ENCODE measurements at places on chromosomes 16 and 17.

- DNase-seq: no peak
These were observed 69.4 kb downstream of the MPRIP start for GRCh38 chr17:17111401-17112393.

- DNase-seq: no peak
These were observed 14.3 kb upstream of the TMED6 start for GRCh38 chr16:69365901-69366300.

DNA sequence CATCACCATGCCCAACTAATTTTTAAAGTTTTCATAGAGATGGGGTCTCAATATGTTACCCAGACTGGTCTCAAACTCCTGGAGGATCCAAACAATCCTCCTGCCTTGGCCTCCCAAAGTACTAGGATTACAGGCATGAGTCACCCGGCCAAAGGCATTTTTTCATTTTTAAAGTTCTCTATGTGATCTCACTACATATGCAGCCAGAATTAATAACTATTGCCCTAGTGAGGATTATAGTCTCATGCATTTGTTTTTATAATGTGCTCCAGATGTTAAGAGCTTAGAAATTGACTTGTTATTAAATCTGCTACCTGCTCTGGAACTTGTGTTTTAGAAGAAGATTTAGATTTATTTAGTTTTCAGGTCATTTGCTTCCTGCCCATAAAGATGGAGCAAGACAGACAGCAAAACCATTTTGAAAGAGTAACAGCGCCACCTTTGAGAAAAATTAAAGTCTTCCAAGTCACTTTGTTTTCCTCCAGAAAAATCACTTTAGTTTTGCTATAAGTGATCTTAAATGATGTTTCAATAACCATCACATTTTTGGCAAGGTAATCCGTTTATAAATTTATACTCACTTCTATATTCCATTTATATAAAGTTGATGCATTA, 79.5 kb downstream of the CA4 start:
- DNase-seq: no peak

GRCh38 chr17:60163108-60163784, 13.5 kb downstream of the CA4 start:
- DNase-seq: no peak

- DNase-seq: no peak
These were observed 15.7 kb downstream of the ASGR2 start for GRCh38 chr17:7098802-7099459.
